Sigmoid colon (tissue), 7 donors: ENCODE measurements at places on chromosomes 3 and 15. TPM values are rescaled to one million over a fixed set of nuclear protein-coding genes. Genes with fewer than 3 reads are reported as not detected.

- no peak for DNase-seq
Measured at GRCh38 chr15:46120713-46121112, 485.9 kb downstream of the SQOR start.

GRCh38 chr3:40079847-40080240, 229.7 kb upstream of the EIF1B start:
- DNase-seq, result no peak

GRCh38 chr15:100207053-100207452, 134.7 kb downstream of the ADAMTS17 start:
- DNase-seq, result no peak

TMIE gene
- polyA plus RNA-seq, result not detected

DNA sequence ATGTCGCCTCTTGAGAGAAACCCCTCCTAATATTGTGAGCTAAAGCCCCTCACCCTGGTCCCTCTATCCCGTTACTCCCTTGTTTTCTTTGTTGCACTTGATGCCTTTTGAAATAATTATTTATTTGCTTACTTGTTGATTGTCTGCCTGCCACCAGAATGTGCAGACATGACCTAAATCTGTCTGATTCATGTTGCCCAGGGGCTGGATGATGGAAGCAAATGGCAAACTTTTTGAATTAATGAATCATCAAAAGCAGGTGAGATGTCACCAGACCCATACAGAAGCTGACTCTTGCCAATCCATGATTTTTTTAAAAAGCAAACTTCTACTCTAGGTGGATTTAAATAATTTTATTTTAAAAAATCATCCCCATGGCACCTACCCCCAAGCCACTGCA, 49.3 kb downstream of the GRIP2 start:
- no peak for DNase-seq
